GM13976 (cell line): ENCODE measurements at places on chromosomes 16 and 17.

GRCh38 chr17:29060475-29060874, 17.5 kb downstream of the PIPOX start:
- DNase-seq = no peak

- no peak for DNase-seq
Observed at GRCh38 chr16:598823-599739, 9.2 kb downstream of the RAB40C start.

DNA sequence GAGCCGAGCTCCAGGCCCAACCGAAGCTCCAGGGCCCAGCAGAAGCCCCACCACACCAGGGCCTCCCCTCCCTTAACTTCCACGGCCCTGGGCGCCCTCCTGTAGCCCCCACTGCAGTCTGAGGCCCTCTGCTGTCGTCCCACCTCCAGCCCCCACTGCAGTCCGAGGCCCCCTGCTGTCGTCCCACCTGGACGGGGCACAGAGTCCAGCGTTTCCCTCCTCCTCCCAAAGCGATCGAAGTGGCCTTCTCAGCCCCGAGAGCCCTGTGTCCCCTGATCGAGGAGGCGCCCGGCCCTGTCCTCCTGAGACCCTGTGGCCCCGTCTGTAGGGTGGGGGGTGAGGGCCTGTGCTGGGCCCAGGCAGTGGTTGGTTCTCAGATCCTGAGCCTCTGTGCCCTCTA, 25.8 kb upstream of the CACNA1H start:
- no peak for DNase-seq

- DNase-seq = no peak
Observed at GRCh38 chr16:19225651-19226050, 57.6 kb downstream of the SYT17 start.

GRCh38 chr16:6704306-6704930, 628.2 kb upstream of the RBFOX1 start:
- DNase-seq = no peak

- no peak for DNase-seq
Observed at GRCh38 chr17:40525294-40525693, 23.9 kb upstream of the TNS4 start.

- no peak for DNase-seq
Observed at GRCh38 chr16:10408824-10409381, 23.0 kb downstream of the ATF7IP2 start.

DNA sequence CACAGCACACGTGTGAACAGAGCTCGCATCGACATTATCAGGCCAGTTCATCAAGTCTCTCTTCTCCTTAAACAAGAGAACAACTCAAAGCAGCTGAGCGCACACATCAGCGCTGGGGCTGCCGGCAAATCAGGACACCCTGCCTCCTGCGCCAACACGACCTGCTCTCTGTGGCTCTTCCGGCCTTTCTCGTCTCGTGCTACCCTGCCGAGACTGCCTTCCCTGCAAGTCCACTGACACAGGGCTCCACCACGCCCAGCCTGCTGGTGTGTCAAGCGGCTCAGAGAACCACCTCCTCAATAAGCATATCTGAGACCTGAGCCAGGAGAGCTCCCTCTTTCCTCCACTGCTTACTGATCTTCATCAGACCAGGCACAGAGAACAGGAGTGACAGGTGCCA, 96.9 kb downstream of the ZNF778 start:
- DNase-seq = no peak

GRCh38 chr17:17019891-17020456, 22.3 kb upstream of the MPRIP start:
- DNase-seq = no peak

GRCh38 chr17:51238255-51238887, 21.5 kb downstream of the MBTD1 start:
- DNase-seq = peak; percentile 50

- DNase-seq = no peak
Observed at GRCh38 chr17:60353773-60354172, 38.2 kb downstream of the USP32 start.

DNA sequence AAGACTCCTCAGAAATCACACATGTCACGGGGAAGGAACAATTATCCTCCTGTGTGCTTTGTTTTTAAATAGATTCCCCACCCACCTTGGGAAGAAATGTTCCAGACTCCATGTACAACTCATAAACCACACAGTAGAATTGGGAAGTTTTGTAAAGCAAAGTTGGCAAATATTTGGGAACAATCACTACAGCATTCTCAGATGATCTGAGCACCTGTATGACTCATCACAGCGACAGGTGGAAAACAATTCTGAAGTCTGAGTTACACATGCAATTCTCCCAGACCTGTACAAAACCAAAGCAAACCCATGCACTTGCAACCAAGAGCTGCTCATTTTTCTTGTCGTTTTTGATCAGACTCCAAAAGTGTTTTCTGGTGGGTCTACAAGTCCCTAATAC, 14.4 kb upstream of the MYLK3 start:
- DNase-seq = no peak

GRCh38 chr16:90031186-90031930, 12.1 kb upstream of the DBNDD1 start:
- DNase-seq = no peak

GRCh38 chr17:79647456-79647915, 36.6 kb upstream of the RBFOX3 start:
- no peak for DNase-seq

DNA sequence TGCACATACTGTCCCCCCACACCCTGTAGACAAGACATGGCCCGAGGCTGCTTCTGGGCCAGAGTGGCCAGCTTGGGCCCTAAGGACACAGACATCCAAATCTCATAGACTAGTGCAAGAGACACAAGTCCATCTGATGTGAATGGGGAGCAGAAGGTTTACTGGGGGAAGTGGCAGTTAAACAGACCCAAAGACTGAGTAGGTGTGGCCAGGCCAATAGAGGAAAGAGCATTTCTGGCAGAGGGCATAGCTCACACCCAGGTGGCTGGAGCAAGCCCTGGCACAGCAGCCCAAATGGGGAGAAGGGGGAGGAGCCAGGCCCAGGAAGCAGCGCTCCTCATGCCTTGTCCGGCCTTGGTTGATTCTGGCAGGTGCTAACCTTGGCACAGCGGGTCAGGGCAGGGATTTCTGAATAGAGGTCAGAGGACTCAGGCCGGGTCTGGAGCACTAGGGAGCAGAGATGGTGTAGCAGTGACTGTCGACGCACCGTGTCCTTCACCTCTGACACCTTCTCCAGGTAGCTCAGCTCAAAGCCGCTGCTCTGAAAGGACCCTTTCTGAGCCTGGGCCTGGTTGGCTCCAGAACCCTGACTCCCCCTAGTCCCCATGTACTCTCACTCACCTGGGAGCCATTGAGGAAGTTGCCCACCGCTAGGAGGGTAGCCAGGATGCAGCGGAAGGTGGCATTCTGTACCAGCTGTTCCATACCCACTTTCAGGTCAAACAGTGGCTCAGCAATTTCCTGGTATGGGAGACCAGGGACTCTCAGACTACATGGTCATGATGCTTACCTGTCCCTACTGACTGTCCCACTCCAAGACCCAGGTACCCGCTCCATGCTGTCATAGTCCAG, 4.1 kb downstream of the TMEM208 start:
- no peak for DNase-seq

DNA sequence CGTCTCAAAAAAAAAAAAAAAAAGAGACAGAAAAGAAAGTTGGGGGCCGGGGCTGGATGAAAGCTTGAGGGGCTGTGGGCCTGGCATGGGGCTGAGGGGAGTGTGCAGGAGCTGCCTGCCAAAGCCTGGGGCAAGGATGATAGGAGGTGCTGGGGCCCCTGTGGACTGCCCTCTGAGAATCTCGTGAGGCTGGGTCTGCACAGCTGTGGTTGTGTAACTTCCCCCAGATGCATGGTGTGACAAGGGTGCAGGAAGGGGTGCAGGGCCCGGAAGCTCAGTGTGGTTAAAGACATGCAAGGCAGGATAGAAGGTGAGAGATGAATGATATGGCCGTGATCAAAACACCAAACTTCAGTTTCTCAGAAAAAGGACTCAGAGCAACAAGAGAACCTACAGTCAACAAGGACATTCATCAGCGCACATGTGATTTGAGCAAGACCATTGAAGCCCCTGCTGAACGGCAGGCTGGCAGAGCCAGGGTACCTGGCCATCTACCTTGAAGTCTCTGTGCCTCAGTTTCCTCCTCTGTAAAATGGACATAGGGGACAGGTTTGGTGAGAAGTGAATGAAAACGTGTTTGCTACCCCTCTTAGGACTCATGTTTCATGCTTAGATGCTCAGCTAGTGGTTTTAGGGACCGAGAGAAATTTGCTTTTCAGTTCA, 9.6 kb downstream of the IL32 start:
- peak; percentile 80 for DNase-seq

DNA sequence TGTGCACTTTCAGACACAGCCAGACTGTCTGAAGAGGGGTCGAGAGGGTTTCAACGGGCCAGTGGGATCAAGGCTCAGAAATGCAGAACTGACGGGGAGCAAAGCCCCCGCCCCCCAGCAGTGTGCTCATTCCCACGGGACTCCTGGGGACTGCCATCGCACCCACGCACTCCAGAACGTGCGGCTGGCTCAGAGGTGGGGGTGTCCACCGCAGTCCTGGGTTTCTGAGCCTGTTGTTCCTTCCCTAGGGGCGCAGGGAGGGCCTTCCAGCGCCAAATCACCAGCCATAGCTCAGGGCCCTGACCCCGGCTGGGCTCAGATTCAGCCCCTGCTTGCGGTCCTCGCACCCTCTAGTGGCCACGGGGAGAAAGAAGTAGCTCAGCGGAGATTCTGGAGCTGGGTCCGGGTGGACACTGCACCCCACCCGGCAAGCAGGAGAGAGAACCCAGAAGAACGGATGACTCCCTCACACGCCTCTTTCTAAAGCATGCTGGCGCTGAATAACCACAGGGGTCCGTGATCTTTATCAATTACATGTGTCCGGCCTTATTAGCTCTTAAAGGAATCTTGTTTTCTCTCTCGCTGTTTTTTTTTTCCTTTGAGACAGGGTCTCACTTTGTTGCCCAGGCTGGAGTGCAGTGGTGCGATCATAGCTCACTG, 45.0 kb upstream of the USP7 start:
- peak; percentile 93 for DNase-seq

DNA sequence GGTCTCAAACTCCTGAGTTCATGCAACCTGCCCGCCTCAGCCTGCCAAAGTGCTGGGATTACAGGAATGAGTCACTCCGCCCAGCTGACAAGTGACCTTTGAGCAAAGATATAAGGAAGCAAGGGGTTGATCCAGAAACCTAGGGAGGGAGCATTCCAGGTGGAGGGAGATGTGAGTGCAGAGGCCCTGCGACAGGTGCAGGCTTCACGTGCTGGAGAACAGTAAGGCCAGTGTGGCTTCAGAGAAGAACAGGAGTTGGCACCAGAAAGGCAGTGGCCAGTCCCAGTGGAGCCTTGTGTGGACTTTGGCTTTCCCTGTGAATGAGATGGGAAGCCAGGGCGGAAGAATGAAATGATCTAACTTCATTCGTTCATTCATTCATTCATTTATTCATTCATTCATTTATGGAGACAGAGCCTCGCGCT, 73.6 kb upstream of the HAS3 start:
- no peak for DNase-seq

DNA sequence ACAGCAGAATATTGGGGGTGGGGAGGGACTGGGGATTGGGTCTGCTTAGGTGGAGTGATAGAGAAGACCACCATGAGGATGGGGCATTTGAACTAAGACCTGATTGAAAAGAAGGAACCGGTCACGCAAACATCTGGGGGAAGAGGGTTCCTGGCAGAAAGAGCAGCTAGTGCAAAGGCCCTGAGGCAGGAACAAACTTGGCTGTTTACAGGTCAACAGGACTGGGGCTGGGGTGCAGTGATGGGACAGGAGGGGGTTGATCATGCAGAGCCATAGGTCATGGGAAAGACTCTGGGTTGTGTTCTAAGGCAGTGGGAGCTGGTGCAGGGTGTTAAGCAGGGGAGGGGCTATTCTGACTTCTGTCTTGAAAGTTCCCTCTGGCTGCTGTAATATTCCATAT, 1.9 kb downstream of the DRG2 start:
- DNase-seq = no peak

- DNase-seq = no peak
Observed at GRCh38 chr17:81280571-81280970, 14.5 kb downstream of the SLC38A10 start.

GRCh38 chr16:78591682-78592103, 492.2 kb downstream of the WWOX start:
- no peak for DNase-seq

- DNase-seq = no peak
Observed at GRCh38 chr17:70558821-70559220, 389.5 kb downstream of the KCNJ2 start.

GRCh38 chr17:68131456-68131855, 95.9 kb downstream of the KPNA2 start:
- no peak for DNase-seq

- no peak for DNase-seq
Observed at GRCh38 chr17:74009056-74009625, 194.3 kb upstream of the RPL38 start.

DNA sequence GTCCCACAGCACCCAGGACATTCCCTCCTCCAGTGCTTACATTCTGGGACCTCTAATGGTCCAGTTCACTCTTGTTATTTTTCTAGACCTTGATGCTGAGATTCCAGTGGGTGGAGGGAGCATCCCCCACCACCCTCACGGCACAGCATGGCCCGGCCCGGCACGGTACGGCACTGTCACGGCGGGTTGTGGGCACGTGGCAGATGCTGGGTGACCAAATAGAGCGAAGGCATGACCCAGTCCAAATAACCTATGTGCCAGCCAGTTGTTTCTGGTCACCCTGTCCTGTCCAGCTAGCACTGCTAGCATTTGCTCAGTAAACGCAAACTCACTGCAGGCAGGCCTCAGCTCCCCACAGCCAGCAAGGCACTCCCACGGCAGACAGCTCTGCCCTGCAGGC, 204.7 kb downstream of the ENGASE start:
- no peak for DNase-seq

DNA sequence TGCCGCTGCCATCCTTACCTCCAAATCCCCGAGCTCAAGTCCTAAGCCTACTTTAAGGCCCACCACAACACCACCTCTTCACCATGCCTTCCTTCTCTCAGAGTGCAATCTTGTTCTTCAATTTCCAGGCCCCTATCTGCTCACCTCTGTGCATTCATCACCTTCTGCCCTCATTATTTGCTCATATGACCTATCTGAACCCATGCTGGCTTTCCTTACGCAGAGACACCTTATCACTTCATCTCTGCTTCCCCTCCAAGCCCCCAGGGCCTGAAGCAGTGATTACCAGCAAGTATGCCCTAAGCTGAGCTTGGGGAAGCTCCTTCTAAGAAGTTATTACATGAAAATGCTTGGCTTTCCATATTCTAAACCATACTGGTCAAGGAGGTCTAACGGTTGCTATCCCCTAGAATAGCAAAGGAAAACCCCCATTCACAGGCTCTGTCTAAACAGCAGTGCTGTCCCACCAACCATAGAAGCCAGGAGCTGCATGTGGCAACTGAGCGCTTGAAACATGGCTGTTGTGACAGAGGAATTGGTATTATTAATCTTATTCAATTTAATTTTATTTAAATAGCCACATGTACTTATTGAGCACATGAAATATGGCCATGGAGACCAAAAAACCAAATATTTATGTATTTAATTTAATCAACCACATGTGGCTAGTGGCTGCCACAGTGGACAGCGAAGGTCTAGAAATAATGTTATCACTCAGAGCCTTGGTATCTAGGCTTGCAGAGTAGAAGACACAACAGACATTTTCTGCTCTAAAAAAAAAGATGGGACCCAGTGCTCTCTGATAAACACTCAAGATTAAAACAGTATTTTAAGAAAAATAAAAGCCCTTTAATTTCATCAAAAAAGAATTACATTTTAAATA, 13.9 kb downstream of the USP7 start:
- no peak for DNase-seq

GRCh38 chr16:85902366-85903155, 3.6 kb downstream of the IRF8 start:
- peak; percentile 88 for DNase-seq

GRCh38 chr17:34733333-34733732, 154.0 kb downstream of the TMEM132E start:
- no peak for DNase-seq

- no peak for DNase-seq
Observed at GRCh38 chr17:32208436-32208835, 57.2 kb upstream of the RHBDL3 start.
